ENCODE measurements at places on chromosomes 2 and 18. TPM values are rescaled to one million over a fixed set of nuclear protein-coding genes. Genes with fewer than 3 reads are reported as not detected.

TMEM17 gene
- 4.0 TPM for total RNA-seq

SCN1A gene
- total RNA-seq: 8.6 TPM

SP100 gene
- total RNA-seq: not detected

IAH1 gene
- 42.7 TPM for total RNA-seq

POTEC gene
- not detected for total RNA-seq

ALLC gene
- not detected for total RNA-seq

IL36B gene
- total RNA-seq: not detected

IL36RN gene
- total RNA-seq: not detected

Measured in neural crest cell (in vitro differentiated cells).